Stimulated activated CD4-positive, alpha-beta T cell treated with anti-CD3 and anti-CD28 coated beads, TNF-alpha, amount 100 ng/mL, for 1 hour (primary cell): ENCODE measurements at places on chromosomes 1 and 21.

DNA sequence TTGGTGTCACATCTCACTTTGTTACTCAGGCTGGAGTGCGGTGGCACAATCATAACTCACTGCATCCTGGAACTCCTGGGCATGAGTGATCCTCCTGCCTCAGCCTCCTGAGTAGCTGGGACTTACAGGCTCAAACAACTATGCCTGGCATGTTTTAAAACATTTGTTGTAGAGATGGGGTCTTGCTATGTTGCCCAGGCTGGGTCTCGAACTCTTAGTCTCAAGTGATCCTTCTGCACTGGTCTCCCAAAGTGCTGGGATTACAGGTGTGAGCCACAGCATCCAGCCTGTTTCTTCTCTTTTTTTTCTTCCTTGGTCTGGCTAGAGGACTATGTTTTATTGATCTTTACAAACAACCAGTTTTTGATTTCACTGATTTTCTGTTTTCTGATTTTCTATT, 64.6 kb downstream of the LHX4 start:
- no peak for DNase-seq

DNA sequence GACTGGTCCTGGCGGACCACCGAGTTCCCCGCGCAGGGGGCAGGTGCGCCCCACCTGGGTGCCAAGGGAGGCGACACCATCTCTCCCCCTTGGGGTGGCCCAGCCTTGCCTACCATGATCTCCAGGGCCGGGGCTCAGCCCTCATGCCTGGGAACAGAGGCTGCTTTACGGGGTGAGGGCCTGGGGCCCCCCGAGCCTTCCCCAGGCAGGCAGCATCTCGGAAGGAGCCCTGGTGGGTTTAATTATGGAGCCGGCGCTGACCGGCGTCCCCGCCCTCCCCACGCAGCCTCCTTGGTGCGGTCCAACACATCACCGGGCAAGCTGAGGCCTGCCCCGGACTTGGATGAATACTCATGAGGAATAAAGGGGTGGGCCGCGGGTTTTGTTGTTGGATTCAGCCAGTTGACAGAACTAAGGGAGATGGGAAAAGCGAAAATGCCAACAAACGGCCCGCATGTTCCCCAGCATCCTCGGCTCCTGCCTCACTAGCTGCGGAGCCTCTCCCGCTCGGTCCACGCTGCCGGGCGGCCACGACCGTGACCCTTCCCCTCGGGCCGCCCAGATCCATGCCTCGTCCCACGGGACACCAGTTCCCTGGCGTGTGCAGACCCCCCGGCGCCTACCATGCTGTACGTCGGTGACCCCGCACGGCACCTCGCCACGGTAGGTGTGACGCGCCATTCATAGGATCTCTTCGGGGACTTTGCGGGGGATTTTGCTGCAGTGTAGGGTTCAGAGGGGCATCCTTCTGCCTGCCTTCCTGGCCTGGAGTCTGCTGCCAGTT, 38.2 kb downstream of the TP73 start:
- DNase-seq, result no peak

GRCh38 chr1:56666112-56666608, 21.0 kb downstream of the PRKAA2 start:
- no peak for DNase-seq

GRCh38 chr1:183029591-183030000, 6.4 kb downstream of the LAMC1 start:
- DNase-seq, result no peak

GRCh38 chr21:22650226-22650625, 1652.0 kb downstream of the NCAM2 start:
- DNase-seq, result no peak

DNA sequence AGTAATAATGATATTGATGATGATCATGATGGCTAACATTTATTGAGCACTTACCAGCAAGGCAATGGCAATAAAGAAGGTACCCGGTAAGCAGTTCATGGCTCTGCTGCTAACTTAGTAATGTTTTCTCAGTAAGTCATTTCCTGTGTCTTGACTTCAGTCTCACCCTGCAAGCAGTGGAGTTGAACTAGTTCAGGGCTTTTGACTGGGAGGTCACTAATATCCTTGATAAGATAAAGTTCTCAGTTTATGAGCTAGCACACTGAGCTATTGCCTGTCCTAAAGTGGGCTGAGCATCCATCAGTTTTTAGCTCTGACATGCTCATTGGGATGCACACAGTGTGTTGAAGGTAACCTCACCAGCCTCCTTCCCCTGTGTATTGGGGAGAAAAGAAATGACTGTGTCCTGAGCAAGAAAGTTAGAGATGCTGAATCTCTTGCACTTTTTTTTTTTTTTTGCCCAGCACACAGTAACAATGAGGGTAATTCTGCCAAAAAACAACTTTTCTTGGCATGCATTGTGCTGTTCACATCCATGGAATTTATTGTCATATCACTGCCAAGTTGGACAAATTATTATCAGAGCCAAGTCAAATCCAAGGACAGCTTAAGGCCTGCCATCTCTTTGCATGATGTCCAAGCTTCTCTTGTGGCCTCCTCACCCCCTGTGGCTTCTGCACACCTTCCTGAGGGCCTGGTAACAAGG, 55.5 kb upstream of the GADD45A start:
- no peak for DNase-seq

DNA sequence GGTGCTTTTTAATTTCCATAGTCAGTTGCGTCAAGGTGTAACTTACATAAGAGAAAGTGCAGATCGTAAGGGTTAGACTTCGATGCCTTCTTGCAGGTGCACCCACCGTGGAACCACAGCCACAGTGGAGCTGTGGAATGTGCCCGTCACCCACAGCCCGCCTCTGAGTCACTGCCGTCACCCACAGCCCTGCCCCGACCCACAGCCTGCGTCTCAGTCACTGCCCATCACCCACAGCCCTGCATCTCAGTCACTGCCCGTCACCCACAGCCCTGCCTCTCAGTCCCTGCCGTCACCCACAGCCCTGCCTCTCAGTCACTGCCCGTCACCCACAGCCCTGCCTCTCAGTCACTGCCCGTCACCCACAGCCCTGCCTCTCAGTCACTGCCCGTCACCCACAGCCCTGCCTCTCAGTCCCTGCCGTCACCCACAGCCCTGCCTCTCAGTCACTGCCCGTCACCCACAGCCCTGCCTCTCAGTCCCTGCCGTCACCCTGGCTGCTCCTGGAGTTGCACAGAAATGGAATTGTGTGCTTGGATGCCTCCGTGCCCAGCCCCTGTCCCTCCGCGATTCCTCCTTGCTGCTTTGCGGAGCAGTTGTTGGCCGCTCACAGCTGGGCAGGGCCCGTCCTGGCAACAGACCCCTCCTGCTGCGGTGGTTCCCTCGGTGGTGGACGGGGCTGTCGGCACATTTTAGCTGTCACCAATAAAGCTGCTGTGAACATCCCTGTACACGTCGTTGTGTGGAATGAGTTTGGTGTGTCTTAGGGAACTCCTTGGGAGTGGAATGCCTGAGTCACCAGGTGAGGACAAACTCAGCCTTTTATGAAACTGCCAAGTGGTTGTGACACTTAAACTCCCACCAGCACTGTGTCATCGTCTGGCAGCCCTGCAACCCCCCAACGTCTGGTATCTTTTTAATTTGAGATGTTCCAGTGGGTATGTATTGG, 44.9 kb upstream of the COL6A2 start:
- DNase-seq, result no peak

- no peak for DNase-seq
Measured at GRCh38 chr21:38747810-38748209, 57.9 kb upstream of the ETS2 start.
